Suprapubic skin (tissue), 4 donors: ENCODE measurements at places on chromosomes 1 and 21. TPM values are rescaled to one million over a fixed set of nuclear protein-coding genes. Genes with fewer than 3 reads are reported as not detected.

Gene SPRR2A
- not detected for total RNA-seq

Gene SPRR1B
- 247 TPM for total RNA-seq

Gene GPA33
- not detected for total RNA-seq

Gene UQCRH
- total RNA-seq: 259 TPM

Gene PRDM16
- 0.47 TPM for total RNA-seq

Gene S1PR1
- 20.9 TPM for total RNA-seq

Gene CRYAA
- total RNA-seq: not detected

- no peaks in the 10 kb centered on the region for H3K36me3 ChIP-seq
- peak overlapping the region; percentile 61 for H3K4me3 ChIP-seq
- DNase-seq: peak; percentile 93
Measured at GRCh38 chr1:1157426-1157913, 16.2 kb upstream of the TTLL10 start.

GRCh38 chr1:81869307-81869706, 68.6 kb downstream of the ADGRL2 start:
- no peak overlapping the region for H3K4me3 ChIP-seq
- DNase-seq: no peak

- H3K27ac ChIP-seq: no peak overlapping the region
- no peak for DNase-seq
Measured at GRCh38 chr1:152861374-152861773, 1.6 kb downstream of the LCE7A start.

DNA sequence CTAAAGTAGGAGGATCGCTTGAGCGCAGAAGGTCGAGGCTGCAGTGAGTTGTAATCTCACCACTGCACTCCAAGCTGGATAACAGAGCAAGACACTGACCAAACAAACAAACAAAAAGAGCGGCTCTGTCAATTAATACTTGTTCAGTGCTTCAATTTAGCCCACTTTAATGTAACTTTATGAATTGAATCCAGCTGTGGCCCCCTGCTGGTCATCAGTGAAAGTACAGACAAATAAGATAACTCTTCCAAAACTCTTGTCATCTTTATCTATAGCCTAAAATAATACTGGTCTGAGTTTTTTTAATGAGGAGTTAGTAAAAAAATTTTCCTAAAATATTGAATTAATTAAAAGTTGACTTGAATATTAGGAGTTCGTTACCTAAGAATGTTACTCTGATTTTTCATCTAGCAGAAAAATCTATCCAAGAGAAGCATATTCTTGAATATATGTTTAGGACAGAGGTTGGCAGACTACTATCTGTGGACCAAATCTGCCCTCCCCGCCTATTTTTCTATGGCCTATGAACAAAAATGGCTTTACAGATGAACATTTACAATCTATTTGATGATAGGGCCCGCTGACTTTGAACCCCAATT, 26.1 kb downstream of the ATP5PF start:
- H3K4me1 ChIP-seq: no peaks in the 10 kb centered on the region
- no peak for DNase-seq
- no peak overlapping the region for H3K4me3 ChIP-seq
- peaks cover 11% of the 10 kb centered on the region for H3K36me3 ChIP-seq

GRCh38 chr1:30748098-30748698, 9.4 kb downstream of the LAPTM5 start:
- no peaks in the 10 kb centered on the region for H3K36me3 ChIP-seq
- no peaks in the 10 kb centered on the region for H3K27me3 ChIP-seq
- H3K27ac ChIP-seq: peak overlapping the region; percentile 36
- H3K4me1 ChIP-seq: peaks cover 54% of the 10 kb centered on the region

- no peaks in the 10 kb centered on the region for H3K27me3 ChIP-seq
- peaks cover 66% of the 10 kb centered on the region for H3K4me1 ChIP-seq
- no peak for DNase-seq
- H3K36me3 ChIP-seq: no peaks in the 10 kb centered on the region
- peak overlapping the region; percentile 74 for H3K4me3 ChIP-seq
Measured at GRCh38 chr1:145962157-145963102, 1.9 kb downstream of the ANKRD34A start.
